ENCODE measurements at places on chromosomes 7 and 10.
A peak's percentile ranks its signal among the peaks of the same experiment; 100 is the strongest.

DNA sequence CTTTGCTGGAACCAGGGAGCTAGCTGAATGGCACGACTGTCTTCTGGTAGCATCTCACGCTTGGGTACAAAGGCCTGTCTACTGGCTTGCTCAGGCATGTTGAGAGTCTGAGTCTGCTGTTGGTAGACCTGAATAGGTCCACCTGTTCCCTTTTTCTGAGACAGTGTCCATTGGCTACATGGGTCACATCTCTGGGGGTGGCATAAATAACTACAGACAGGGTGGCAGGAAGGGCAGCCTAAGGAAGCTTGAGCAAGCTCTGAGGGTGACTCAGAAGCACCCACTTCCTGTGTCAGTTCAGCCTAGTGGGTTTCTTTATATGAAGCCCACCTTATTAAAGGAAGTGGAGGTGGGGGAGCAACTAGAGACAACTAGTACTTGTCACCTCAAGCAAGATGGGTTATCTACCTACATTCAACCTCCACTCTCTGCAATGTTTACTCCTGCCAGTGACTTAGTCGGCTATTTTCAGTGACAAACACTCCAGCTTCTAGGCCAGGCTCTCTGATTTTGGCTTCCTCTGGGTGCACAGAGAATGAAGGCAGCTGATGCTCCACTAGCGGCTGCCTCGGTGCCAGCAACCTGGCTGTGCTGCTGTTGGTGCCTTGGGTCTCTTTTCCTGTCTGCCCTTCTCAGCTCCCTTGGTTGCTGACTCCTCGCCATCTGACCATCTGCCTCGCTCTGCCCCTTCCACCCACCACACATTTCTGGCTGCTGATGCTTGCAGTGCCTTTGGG, 5.7 kb upstream of the ZYX start:
- peak; percentile 67 for DNase-seq

GRCh38 chr10:29634105-29634504, 666 bp downstream of the SVIL start:
- DNase-seq, result no peak

DNA sequence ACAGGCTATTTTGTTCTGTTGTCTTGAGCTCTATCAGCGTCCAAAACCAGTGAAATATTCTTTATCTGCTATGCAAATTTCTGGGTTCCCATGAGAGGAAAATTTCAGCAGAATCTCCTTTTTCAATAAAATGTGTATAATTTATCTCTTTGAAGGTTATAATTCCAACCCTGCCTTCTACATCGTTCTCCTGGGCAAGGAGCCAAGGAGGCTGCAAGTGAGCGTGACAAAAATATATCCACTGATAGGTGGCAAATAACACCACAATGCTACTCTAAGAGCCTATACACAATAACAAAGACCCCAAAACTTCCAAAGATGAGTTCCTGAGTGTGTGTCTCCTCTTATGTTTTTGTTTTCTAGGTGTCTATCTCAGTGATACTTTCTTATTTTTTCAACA, 664.7 kb upstream of the SORCS1 start:
- DNase-seq, result no peak

GRCh38 chr7:40815512-40815911, 680.7 kb downstream of the SUGCT start:
- no peak for DNase-seq

Measured in CD4-positive, alpha-beta T cell treated with Interleukin-6 for 4 hours (primary cell).